Substantia nigra (tissue), 51 donors: ENCODE measurements at places on chromosomes 2 and 18.

GRCh38 chr2:63053889-63054602 is 3.4 kb downstream of the OTX1 start:
- no peak for DNase-seq

- no peak for DNase-seq
Observed at GRCh38 chr18:2402084-2402483, 169.2 kb downstream of the METTL4 start.

GRCh38 chr2:116692988-116693387 is 1121.5 kb upstream of the DDX18 start:
- DNase-seq, result no peak

- no peak for DNase-seq
Observed at GRCh38 chr2:23460228-23460627, 75.2 kb downstream of the KLHL29 start.

DNA sequence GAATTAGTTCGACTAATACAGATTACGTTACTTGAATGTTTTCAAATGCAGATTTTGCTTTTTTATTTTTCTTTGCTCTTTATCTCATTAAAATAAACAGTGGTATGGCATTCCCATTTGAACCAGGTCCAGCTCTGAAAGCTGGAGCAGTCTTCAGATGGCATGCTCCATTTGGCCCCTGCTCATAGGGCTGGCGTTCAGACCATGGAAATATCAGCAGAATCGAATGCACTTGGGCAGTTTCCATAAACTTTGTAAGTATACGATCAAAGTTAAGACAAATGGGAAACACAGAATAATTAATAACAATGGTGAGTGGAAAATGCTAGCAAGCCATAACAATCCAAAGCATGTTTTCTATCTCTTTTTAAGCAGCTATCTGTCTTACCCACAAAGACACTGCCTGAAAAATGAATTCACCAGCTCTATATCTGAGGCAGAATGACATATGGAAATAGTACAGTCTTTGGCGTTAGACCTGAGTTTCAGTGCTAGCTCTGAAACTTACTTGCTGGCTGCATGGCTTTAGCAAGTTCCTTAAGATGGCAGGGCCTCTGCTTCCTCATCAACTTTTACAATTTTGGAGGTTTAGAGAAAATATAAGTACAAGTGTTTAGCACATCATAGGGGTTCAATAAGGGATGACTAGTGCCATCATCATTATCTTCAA is 131.6 kb downstream of the BCL2 start:
- DNase-seq, result no peak
